Suppressor macrophage (primary cell): ENCODE measurements at places on chromosomes 16 and 17.
A peak's percentile ranks its signal among the peaks of the same experiment; 100 is the strongest.

GRCh38 chr16:59886021-59886420, 1151.9 kb upstream of the GOT2 start:
- peak; percentile 20 for DNase-seq

DNA sequence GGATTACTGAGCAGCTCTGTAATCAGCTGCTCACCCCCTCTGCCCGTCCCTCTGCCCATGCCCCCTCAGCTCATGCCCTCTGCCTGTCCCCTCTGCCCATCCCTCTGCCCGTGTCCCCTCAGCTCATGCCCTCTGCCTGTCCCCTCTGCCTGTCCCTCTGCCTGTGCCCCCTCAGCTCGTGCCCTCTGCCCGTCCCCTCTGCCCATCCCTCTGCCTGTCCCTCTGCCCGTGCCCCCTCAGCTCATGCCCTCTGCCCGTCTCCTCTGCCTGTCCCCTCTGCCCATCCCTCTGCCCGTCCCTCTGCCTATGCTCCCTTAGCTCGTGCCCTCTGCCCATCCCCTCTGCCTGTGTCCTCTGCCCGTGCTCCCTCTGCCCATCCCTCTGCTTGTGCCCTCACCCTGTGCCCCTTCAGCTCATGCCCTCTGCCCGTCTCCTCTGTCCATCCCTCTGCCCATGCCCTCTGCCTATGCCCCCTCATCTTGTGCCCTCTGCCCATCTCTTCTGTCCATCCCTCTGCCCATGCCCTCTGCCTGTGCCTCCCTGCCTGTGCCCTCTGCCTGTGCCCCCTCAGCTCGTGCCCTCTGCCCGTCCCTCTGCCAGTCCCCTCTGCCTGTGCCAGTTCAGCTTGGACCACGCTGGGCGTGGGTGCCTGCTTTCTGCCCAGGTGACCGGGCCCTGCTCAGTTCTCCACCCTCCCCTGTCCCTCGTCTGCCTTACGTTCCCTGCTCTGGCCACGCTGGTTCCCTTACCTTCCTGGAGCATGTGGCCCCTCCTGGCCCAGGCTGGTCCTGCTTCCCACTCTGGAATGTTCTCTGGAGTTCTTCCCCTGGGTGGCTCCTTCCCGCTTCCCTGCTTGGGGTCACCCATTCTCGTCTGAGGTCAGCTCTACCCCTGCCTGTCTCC, 97.6 kb downstream of the NPIPB11 start:
- DNase-seq, result no peak

DNA sequence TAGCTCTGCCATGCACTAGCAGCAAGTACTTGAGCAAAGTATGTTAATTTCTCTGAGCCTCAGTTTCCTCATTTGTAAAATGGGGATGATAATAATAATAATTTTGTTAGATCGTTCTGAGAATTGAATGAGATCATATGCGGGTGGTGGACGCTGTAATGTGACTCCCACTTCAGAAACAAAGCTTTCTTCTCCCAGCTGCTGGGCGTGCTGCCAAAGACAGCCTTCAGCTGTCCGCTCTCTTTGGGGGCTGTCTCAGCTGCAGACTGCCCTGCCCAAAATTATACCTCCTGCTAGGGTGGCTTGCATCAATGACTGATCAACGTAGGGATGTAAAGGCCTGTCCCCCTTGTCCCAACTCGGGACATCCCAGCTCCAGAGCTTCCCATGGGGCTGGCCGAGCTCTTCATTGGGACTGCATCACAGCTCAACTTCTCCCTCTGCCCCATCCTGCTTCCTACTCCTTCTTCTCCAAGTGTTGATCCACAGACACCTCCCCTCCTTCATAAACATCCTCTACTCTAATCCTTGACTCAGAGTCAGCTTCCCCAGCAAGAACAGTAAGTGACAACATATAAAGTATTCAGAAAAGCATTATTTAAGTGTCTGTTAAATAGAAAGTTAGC, 30.7 kb upstream of the CDH5 start:
- no peak for DNase-seq

- DNase-seq, result peak; percentile 5
These were observed 59.4 kb downstream of the NUP93 start for GRCh38 chr16:56789360-56789759.

- DNase-seq, result no peak
These were observed 7.2 kb upstream of the ZNF778 start for GRCh38 chr16:89210165-89210903.

DNA sequence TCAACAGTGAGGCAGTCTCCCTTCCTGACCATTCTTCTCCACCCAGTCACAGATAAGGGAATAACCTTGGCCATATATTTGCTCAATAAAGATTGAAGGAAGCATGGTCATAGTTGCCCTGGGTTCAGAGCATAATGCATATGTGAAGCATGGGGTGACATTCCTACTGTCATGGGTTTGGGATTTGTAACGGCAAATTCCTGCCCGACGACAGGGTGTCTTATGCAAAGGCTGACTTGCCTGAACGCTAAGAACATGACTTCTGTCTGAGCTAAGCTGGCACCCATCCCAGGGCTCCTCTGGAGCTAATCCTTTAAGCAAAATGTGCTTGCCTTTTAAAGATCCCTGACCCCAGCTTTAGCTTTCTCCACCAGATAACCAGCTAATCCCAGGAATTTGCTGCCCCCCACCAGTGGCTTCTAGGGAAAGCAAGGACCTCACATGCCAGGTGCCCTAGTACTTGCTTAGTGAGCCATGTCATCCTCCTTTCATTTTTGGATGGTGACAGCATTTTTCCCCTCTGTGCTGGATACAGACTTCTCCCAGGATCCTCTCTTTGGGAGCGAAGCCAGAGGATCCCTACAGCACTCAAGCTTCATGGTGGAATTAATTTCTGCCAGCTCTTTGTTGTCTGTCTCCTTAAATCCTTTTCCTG, 11.7 kb downstream of the SLC7A6OS start:
- DNase-seq, result no peak

DNA sequence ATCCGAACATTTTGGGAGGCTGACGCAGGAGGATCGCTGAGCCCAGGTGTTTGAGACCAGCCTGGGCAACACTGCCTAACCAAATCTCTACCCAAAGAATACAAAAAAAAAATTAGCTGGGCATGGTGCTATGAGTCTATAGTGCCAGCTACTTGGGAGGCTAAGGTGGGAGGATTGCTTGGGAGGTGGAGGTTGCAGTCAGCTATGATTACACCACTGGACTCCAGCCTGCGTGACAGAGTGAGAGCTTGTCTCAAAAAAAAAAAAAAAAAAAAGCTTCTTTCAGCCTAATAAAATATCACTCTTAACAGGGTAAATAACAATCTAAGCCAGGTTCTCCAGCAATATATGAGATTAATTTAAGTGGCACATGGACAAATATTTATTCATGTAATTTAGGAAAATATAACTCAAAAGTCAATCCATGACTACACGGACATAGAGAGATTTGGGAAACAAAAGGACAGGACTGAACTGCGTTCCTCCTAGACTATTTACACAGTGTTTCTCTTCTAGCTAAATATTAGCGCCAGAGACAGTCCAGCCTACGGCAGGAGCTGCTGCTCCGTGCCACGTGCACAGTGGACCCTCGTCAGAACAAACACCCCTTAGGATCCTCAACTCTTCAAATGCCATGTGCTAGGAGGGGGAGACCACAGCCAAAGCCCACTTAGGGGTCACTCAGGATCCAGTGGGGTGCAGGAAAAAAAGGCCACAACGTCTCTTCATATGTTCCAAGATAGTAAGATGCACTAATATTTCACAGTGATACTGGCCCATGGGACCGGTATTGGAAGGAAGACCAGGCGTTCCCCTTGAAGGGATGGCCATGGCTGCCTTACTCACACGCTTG, 8.7 kb downstream of the USP36 start:
- no peak for DNase-seq

DNA sequence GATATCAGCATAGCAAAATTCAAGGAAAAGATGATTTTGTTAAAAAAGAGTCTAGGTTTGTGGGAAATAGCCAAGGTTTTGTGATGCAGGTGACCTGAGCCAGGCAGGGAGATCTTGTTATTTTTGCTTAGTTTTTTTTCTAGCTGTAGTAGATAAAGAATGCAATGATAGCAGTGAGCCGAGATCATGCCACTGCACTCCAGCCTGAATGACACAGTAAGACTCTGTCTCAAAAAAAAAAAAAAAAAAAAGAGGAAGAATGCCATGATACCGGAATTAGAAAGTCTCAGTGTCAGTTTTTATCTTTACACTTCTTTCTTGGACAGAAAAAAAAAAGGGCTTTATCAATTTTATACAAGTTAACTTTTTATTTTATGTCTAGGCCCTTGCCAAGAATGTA, 27.5 kb downstream of the TMEM238L start:
- peak; percentile 39 for DNase-seq

DNA sequence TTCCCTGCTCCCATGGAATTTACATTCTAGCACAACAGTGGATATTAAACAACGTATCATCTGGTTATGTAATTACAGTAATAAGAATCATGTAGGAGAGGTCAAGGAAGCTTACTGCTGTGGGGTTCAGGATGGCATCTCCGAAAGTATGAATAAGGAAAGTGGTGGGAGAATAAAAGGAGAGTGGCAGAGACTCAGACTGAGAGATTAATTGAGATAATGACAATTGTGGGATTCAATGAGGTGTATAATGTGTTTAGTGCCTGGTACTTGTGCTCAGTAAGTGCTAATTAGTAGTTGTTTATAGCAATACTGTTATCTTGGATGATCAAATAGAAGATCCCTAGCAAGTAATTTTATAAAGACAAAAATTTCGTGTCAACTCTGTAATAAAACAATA, 45.3 kb downstream of the NF1 start:
- no peak for DNase-seq

GRCh38 chr16:62370445-62370844, 334.2 kb upstream of the CDH8 start:
- no peak for DNase-seq

GRCh38 chr17:82692268-82692667, 6.2 kb downstream of the RAB40B start:
- DNase-seq, result no peak

DNA sequence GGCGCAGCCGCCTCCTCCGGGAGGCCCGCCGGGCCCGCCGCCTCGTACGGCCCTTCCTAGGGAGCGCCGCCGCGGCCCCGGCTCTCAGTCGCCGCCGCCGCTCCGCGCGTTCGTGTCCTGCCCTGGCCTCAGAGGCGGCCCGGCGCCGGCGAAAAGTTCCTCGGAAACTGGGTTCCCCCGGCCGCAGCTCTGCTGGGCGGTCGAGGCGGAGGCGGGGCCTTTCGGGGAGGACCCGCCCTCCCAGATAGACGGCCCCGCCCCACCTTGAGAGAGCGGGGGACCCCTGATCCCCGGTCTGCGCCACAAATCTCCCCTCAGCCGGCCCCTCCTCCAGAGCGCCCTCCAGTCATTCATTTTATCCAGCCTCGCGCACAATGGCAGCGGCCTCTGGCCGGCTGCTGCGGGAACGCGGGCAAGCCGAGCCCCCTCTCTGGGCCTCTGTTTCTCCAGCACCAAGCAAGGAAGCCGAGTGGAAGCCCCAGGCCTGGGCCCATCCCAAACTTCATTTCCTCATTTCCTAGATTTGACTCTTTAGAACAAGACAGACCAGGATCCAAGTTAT, at the start of gene SREBF1:
Gene SREBF1, minus strand, starts transcription at position 169 of the 562 bp plus-strand sequence. CDS start 169 bp downstream, outside the sequence.
- peak; percentile 66 for DNase-seq

- DNase-seq, result no peak
These were observed 100.6 kb upstream of the TOX3 start for GRCh38 chr16:52647588-52647987.

GRCh38 chr16:22232277-22233036, 26.4 kb downstream of the EEF2K start:
- no peak for DNase-seq

GRCh38 chr17:73210002-73210678, 17.3 kb downstream of the COG1 start:
- no peak for DNase-seq

- DNase-seq, result no peak
These were observed 48.2 kb downstream of the MRM3 start for GRCh38 chr17:830381-830780.

GRCh38 chr16:15509593-15510535, 75.5 kb downstream of the BMERB1 start:
- DNase-seq, result no peak

DNA sequence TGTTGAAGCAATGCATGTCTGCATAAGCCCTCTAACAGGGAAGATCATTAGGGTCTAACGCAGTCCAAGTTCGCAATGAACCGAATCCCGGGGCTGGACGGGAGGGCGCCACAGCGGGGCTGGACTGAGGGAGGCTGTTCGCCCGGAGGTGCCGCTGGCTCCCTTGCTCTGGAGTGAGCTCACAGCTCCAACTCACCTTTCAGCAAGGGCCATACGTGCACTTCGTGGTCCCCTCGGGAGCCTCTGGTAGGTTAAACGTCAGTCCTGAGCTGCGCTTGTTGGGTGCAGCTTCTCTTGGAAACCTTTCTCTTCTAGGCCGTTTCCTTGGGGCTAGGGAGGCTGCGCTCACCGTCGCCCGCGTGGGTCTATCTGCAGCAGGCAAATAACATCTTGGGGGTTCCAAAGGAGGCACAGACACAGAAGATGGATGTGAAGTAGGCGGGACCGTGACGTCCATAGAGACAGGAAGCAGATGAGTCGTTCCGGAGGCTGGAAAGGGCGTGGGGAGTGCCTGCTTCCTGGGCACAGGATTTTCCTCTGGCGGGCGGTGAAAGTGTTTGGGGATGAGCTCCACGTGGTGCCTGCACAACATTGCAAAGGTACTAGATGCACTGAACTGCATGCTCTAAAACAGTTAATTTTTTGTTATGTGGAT, 21.9 kb downstream of the ATP2C2 start:
- DNase-seq, result no peak

DNA sequence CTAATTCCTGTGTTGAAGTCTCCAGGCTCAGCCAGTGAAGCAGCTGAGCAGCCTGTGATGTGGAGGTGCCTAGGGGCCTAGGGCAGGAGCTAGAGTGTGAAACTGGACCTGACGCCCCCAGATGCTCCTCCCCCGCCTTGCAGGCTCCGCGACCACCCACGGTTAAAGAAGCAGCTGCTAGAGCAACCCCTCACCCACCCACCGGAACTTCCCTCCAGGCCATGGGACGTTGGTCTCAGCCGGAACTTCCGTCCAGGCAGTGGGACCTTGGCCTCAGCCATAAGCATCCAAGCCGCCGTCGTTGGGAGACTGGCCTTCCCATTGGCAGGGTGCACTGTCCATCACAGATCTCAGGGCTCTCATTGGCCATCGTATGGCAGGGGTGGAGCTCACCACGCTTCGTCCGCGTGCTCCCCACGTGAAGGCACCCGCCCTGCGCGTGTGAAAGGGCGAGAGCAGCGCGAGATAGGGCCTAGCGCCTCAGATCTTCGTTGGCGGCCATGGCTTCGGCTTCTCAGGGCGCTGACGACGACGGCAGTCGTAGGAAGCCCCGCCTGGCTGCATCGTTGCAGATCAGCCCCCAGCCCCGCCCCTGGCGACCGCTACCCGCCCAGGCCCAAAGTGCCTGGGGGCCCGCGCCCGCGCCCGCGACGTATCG, at the start of gene ADAD2:
Gene ADAD2, plus strand, starts transcription at position 427 of the 658 bp plus-strand sequence. Its CDS starts 74 bp downstream, at position 501.
- no peak for DNase-seq
